A172 (cell line): ENCODE measurements at places on chromosomes 3 and 15. TPM values are rescaled to one million over a fixed set of nuclear protein-coding genes. Genes with fewer than 3 reads are reported as not detected.

EPHA3 gene
- not detected in 2 replicates for total RNA-seq

P2RY13 gene
- not detected in 2 replicates for total RNA-seq

DNA sequence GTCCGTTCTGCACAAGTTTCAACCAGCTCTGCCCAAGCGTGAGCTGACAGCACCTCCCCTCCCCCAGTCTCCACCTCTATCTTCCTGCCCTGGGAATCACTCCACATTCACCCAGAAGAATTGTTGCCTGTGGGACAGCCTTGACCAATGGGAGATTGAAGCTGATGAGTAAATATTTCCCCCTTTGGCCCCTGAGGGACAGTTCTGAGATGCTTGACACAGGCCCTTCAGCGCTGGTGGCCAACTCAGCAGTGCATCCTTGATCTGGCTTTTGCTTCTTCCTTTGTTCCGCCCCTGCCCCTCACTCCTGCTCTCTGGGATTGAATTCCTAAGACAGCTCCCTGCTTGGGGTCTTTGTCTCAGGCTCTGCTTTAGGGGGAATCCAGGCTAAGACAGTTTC, 13.1 kb upstream of the SKIC8 start:
- no peak for DNase-seq

DNA sequence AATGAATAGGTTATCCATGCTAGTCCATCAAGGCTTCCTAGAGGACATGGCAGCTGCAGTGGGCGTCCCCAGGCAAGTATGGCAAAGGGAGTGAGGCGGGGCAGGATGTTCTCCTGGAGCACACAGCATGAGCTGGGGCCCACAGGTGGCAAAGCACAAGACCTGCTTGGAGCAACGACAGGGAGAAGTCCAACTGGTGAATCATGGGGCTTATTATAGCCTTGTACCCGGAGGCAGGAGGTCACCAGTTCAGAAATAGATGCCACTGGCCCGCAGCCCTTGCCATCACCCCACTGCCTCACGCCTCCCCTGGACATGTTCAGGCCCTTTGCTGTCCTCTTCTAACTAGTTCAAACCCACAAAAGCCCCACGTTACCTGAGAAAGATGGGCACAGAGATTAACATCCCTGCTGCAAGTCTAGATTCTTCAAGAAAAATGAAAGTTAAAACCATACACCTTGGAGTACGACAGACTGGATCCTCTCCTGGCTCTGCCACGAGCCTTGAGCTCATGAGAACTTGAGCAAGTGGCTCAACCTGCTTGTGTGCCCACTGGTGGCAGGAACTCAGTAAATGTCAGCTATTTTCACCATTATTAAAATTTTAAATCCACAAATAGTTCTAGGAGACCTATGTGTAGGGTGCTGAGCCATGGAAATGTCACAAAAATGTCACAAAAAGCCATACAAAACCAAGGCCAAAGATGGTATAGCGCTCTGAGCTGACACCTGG, 1.8 kb upstream of the SRGAP3 start:
- DNase-seq, result no peak

GRCh38 chr15:39302936-39303335, 277.9 kb upstream of the THBS1 start:
- no peak for DNase-seq

DNA sequence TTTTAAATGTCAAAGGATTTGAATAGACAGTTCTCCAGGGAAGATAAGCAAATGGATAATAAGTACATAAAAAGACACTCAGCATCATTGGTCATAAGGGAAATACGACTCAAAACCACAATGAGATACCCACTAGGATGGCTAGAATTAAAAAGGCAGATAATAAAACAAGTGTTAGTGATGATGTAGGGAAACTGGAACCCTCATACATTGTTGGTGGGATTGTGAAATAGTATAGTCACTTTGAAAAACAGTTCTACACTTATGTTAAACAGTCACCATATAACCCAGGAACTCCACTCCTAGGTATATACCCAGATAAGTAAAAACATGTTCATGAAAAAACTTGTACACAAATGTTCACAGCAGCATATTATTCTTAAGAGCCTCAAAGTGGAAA, 72.5 kb downstream of the GPR156 start:
- DNase-seq, result no peak
